OCI-M1 (cell line): ENCODE measurements at places on chromosomes 13 and 19.

- DNase-seq, result no peak
Observed at GRCh38 chr19:1340681-1341469, 42.8 kb upstream of the NDUFS7 start.

GRCh38 chr13:46804391-46804815 is 7.4 kb upstream of the ESD start:
- no peak for DNase-seq

DNA sequence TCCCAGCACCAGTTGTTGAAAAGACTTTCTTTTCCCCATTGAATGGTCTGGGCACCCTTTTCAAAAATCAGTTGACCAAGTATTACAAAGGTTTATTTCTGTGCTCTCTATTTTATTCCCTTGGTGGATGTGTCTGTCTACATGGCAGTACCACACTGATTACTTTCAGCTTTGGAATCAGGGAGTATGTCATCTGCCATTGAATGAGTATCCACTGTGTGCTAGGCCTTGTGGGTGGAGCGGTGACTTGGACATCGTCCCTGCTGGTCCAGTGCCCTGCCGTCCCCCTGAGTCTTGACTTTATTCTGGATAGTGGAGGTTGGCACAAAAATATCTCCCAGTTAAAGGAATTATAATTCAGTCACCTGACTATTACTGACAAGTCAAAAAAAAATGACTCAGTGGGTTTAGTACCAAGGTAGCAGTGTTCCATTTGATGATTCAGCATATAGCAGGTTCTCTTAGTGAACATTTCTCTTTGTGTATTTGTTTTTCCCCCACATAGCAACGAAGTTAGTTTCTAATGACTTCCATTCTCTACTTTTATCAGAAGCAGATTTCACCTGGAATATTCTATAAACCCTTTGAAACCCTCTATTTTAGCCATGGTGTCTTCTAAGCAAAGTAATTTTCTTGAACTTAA is 3.9 kb downstream of the UPF3A start:
- no peak for DNase-seq

DNA sequence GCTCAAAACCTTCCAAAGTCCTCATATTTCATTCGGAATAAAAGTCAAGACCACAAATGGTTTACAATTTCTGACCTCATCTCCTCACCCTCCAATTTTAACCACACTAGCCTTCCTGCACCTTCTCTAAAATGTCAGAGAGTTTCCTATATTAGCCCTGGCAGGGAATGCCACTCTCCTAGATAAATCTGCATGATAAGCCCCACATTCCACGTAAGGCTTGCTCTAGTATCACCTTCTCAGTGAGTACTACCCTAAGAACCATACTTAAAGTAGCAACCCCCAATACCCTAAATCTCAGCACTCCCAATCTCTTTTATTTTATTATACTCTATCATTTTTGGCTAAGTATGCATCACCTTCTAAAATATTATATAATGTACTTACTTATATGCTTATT is 100.5 kb upstream of the SLITRK5 start:
- no peak for DNase-seq

GRCh38 chr13:45298206-45298505 is 42.8 kb downstream of the TPT1 start:
- no peak for DNase-seq

- DNase-seq, result peak; percentile 82
Observed at GRCh38 chr13:60398907-60399589, 2.0 kb downstream of the TDRD3 start.

GRCh38 chr13:93079294-93079693 is 147.3 kb upstream of the GPC6 start:
- DNase-seq, result peak; percentile 34

DNA sequence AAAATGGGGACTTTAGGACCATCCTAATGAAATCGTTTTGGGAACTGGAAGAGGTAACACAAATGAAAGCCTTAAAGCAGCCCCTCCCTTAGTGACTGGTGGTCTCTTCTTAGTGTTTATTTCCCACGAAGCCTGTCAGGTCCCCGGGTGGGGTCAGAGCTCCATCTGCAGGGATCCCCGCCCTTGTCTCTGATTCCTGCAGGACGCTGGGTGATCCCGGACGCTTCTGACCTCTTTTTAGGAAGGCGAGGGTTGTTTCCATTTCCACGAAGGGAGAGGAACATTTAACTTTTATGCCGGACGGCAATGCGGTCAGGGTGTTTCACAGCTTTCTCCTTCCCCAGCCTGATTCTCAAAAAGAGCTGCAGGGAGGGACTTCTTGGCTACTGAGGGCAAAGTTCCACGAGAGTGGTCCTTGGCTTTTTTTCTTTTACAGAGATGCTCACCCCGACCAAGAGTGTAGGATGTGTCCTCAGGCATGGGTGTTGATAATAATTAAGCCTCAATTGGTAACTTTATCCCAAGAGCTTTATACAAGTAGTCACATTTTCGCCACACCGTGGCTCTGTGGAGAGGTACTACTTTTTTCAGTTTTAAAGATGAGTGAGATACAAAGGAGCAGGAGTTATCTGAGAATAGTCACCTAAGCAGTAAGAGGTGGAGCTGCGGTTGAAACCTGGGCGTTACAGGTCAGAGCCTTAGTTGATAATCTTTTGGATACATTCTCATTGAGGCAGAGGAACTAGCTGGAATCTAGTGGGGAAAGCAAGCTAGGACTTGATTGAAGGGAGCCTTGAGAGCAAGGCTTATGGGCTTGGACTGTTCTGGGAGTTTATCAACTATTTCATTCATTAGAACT is 813 bp downstream of the ZNF284 start:
- peak; percentile 66 for DNase-seq
